ENCODE measurements at places on chromosomes 6 and 20.

- no peak for DNase-seq
Measured at GRCh38 chr6:149988550-149989346, 25.0 kb downstream of the ULBP1 start.

GRCh38 chr6:40928307-40928706, 110.7 kb downstream of the UNC5CL start:
- no peak for DNase-seq

GRCh38 chr6:30554962-30555815, 1.1 kb downstream of the GNL1 start:
- no peak for DNase-seq

GRCh38 chr6:167663784-167664443, 162.8 kb upstream of the AFDN start:
- DNase-seq = no peak

DNA sequence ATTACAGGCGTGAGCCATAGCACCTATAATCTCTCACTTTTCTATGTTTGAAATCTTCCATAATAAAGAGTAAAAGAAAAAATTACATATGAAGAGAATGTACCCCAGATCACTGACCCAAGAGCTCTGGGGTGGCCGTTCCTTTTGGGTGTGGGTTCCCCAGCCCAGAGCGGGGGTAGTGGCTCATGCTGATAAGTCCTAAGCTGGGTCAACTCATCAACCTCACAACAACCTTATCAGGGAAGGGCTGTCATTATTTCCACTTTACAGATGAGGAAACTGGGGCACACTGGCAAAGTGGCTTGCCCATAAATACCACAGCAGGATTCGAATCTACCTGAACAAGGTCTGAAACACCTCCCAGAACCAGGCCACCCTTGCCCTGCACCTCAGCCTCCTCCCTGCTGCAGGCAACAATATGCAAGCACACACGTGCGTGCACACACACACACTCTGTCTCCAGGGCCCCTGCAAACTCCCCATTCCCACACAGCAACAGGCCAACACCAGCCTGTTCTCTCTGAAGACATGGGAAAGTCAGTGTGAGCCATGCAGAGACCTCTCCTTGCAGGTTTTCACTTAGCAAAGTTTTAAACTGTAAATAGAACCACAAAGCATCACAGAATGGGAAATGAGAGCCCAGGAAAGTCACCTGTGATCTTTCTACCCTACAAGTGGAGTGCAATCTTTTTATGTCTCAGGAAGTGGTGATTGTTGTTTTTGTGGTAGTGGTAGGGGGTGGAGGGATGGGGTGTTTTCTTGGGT, 27.7 kb downstream of the BFSP1 start:
- no peak for DNase-seq

DNA sequence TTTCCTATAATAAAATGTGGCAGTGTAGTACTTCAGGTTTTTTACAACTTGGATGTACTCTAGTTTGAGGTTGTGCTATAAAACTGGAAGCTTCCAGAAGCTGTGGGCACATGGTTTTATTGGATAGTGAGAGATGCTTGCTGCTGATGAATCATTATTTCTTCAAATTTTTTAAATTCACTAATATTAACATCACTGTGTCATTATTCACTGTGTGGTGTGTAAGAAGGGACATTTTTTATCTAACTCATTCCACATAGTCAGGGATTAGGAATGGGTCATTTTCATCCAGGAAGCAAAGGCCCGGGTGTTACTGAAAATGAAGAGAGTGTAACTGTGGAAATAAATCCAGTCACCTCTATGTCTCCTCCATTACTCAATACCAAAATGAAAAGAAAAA, 421.0 kb downstream of the TENT5A start:
- DNase-seq = no peak

DNA sequence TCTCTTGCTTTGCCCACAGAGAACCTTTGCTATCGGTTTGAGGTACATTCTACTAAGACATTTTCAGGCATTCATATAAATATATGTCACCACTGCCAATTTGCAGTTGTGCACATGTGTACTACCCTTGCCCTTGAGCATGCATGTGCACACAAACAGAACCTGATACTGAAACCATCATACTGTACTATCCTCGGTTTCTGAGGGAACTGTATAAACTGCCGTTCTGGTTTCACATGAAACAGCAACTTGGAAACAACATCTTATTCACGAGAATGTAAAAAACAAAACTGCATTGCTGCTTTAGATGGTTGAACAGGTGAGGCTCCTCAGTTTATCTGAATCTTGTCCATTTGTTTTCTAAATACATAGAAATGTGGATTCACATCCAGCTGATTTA, 151.2 kb upstream of the TMEM170B start:
- no peak for DNase-seq

GRCh38 chr6:67045076-67045475, 1338.0 kb upstream of the EYS start:
- no peak for DNase-seq

DNA sequence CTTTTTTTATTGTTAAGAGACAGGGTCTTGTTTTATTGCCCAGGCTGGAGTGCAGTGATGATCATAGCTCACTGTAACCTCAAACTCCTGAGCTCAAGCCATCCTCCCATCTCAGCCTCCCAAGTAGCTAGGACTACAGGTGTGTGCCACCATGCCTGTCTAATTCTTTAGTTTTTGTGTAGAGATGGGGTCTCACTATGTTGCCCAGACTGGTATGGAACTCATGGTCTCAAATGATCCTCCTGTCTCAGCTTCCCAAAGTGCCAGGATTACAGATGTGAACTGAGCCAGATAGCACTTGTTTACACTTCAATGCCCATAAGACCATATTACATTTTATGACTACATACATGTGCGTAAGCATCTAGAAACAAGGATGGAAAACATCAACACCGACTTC, 18.1 kb downstream of the EIF2S2 start:
- no peak for DNase-seq

- DNase-seq = no peak
Measured at GRCh38 chr6:19771753-19772336, 65.3 kb upstream of the ID4 start.

DNA sequence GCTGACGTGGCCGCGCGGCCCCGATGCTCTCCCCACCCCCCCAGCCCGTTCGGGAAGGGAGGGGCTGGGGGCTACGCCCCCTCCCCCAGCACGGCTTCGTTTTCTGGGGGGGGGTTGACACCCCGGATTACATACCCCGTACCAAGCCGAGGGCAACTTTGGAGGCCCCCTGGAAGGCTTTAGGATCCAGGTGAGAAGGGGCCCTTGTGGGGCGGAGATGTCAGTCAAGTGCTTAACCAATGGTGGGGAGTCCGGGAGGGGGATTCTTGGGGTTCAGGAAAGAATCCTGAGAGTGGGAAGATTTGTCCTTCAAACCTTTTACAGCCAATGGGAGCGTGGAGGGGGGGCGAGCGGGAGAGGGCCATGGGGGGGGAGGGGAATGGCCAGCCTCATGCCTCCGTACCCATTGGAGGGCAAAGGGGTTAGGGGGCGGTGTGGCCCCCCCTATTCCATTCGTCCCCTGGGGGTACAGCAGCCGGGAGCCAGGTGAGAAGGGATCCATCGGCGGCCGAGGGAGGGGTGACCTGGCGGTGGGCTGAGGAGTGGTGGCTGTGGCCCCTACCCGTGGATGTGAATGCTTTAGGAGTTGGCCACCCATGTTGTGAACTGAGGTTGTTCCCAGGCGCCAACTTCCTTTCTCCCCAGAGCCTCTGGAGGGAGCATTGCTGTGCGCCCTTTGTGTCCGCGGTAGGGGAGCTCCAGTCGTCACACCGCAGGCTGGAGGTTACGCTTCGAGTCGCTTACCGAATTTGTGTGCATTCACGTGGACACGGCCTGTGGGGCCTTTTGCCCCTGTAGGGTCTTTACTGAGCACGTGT, 682 bp downstream of the BRD2 start:
- no peak for DNase-seq

- DNase-seq = no peak
Measured at GRCh38 chr20:19886661-19887288, 128.7 kb downstream of the RIN2 start.

- no peak for DNase-seq
Measured at GRCh38 chr6:43707269-43707668, 19.7 kb upstream of the MRPS18A start.

- no peak for DNase-seq
Measured at GRCh38 chr6:11381801-11382513, 149.5 kb upstream of the NEDD9 start.

DNA sequence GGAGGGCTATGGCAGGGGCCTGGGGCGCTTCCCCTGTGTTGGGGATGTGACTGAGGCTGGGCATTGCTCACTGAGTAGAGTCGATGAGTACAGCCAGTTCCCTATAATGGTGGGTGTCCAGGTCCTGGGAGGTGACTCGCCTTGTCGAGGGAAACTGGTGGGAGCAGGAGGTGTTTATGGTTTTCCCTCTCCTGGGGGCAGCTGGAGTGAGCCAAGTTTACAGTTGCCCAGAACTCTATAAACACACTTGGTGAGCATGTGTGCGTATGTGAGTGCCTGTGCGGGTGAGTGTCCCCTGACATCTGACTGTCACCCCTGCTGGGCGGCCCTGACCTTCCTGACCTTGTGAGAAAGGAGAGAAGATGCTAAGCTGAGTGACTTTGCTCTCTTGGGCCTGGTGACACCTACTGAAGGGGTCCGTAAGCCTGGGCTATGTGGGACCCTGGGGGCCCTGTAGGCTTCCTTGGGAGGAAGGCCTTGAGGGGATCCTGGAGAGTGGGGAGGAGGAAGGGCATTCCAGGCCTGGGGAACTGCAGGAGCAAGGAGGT, 65.9 kb downstream of the VEGFA start:
- no peak for DNase-seq

DNA sequence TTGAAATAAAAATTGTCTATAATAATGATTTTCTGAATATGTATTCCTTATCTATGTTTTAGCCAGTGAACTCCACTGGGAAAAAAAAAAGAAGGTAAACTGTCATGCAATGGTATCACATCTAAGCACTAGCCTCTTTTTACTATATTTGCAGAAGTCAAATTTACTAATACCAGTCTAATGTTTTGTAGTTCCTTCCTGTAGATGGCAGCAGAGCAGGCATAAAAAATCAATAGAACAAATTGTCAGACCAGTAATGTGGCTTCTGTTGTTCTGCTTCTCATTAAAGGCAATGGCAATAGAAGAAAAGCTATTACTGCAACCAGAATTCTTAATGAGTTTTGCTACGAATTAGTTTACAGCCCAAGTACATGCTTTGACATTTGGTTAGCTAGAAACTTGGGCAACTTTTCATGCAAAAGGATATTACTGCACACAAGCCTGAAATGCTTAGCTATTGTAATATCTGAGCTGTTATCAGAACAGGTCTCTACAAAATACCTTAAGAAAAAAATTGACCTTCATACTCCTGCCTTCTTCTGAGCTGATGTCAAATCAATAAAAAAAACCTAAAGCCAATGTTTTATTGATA, 476.9 kb downstream of the KHDRBS2 start:
- peak; percentile 35 for DNase-seq

DNA sequence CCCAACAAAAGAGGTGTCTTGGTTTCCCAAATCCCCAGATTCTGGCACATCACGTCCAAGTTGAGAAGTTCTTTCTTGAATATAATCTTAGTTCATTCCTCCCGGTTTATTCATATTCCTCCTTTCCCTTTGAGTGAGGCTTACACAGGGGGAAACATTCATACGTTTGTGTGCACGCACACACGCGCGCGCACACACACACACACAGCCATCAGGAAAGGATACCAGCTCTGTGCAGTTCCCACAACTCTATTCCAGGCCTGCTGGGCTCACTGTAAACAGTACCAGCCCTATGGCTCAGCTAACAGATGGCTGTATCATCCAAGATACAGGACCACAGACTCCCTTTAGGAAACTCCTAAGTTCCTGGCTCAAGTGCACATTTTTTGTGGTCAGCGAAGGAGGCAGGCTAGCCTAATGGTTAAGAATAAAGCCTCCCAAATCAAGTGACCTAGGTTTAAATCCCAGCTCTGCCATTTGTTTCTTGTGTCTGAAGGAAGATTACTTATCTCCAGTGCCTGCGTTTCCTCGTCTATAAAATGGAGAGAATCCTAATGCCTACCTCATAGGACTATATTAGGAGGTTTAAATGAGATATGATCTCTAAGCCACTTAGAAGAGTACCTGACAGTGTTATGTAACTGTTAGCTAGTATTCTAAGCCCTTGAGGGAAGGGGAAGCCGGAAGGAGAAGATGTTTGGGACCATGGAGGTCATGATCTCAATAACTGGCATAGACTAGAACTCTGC, 3.7 kb upstream of the TAF8 start:
- DNase-seq = no peak

GRCh38 chr6:30885999-30886896, 1.9 kb downstream of the DDR1 start:
- DNase-seq = peak; percentile 69

GRCh38 chr20:47330071-47330470, 26.4 kb downstream of the ZMYND8 start:
- DNase-seq = no peak

- no peak for DNase-seq
Measured at GRCh38 chr6:35388772-35389352, 46.5 kb downstream of the PPARD start.

- no peak for DNase-seq
Measured at GRCh38 chr6:97663252-97663651, 380.2 kb upstream of the MMS22L start.

DNA sequence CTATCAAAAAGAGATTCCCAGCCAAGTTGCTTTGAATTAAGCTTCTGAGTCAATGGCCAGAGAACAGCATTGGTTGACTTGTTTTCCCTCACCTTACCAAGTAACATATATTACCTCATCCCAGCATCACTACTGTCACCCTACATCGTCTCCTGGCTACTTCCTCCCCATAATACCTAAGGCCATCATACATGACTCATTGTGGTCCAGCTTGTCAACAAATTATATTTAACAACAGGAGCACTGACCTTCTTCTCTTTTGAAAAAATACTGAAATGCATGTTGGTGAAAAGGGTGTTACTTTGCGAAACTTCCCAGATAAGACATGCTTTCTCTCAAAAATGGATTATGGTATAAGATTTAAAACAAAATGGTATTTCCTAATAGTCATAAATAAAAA, 106.9 kb downstream of the TBX18 start:
- no peak for DNase-seq

GRCh38 chr6:165585060-165585459, 78.0 kb downstream of the PDE10A start:
- peak; percentile 38 for DNase-seq

- DNase-seq = no peak
Measured at GRCh38 chr6:154914288-154914687, 80.8 kb upstream of the TIAM2 start.

DNA sequence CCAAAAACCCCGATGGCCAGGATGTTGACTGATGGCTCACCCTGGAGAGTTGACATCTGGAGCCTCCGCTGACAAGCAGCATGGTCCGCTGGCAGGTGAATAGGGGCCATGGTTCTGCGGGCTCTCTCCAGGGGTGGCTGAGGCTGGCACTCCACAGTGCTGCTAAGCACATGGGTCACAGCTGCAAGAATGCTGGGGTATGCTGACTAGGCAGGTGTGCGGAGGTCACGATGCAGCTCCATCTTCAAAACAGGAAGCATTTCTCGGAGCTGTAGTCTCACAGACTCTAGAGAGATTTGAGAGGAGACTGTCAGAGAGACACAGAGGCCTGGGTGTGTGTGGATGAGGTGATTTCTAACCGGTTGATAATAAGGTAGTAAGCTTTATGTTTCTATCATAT, 341.6 kb downstream of the NRN1 start:
- no peak for DNase-seq

GRCh38 chr6:164478426-164478825, 831.0 kb downstream of the C6orf118 start:
- DNase-seq = no peak
